ENCODE measurements at places on chromosomes 5 and 9.

DNA sequence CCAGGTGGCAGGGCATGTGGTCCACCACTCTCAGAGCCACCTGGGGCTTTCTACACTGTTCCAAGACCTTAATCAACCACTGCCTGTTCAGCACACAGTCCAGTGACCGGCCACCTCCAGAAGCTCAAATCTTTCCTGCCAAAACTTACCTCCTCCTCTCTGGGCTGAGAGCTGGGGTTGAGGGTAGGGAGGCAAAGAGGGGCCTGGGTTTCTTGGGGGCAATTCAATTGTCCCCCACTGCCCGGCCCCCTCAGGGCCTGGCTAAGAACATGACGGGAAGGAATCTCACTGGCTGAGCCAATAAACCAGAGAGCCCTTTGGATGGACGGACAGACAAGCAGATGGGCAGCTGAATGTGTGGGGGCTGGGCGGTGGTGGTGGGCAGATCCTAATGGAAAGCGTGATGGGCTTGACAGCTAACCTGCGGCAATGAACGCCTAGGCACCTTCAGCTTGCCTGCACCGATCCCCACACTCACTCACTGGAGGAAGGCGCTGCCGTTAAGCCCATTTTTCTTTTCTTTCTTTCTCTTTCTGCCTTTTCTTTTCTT, 5.4 kb downstream of the NR5A1 start:
- DNase-seq: no peak

DNA sequence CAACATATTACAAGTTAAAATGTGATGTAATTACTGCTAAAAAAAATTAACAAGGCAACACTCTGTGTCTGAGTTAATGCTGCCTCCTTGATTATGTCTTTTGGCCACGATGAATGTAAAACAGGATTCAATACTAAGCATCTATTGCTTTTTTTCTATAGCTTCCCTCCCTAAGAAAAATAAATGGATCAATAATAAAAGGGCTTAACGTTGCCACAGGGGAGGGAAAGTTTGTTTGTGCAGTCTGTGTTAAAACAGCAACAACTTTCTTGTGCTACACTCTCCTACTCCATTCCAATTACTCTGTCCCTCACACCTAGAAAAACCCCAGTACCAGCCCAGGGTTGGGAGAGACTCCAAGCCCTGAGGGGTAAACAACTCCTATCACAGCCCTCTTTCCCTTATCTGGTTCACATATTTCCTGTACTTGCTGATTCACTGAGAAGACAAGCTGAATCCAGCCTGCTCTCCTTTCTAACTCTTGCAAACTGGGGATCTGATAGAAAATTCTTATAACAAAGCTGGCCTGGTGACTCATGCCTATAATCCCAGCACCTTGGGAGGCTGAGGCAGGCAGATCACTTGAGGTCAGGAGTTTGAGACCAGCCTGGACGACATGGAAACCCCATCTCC, 44.8 kb downstream of the PTPN3 start:
- no peak for DNase-seq

DNA sequence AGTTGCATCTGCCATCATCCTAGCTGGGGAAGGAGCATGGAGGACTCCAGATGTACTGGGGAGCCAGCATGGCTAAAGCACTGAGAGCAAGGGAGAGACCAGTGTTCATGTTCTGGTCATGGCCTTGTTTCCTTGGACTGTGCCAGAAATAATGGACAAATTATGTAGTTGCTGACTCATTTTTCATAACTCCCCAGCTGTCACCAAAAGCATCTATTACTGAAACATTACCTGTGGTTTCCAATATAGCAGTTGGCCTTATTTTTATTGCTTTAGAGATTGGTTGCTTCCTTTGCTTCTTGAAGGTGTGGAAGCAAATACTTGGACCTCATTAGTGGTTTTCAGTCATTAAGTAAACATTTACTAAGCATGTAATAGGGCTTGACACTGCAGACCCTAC, 11.3 kb downstream of the RALGPS1 start:
- no peak for DNase-seq

DNA sequence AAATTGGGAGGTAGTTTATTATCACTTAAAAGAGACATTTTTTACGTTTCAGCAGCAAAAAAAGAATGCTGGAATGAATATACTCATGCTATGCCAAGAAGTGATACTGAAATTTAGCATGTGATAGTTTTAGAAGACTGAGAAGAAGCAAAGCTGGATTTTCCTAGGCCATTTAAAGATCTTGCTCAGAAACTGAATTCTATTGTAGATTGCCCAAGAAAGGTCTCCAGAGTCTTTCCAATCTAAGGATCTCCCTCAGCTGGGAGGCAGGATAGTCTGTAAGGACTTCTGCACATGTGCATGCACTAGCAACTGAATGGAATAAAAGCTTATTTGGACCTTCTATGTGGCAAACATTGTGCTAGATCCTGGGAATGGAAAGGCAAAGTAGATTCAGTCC, 334.5 kb downstream of the DTWD2 start:
- DNase-seq: no peak

GRCh38 chr5:10497554-10497953, 55.9 kb downstream of the ROPN1L start:
- no peak for DNase-seq

DNA sequence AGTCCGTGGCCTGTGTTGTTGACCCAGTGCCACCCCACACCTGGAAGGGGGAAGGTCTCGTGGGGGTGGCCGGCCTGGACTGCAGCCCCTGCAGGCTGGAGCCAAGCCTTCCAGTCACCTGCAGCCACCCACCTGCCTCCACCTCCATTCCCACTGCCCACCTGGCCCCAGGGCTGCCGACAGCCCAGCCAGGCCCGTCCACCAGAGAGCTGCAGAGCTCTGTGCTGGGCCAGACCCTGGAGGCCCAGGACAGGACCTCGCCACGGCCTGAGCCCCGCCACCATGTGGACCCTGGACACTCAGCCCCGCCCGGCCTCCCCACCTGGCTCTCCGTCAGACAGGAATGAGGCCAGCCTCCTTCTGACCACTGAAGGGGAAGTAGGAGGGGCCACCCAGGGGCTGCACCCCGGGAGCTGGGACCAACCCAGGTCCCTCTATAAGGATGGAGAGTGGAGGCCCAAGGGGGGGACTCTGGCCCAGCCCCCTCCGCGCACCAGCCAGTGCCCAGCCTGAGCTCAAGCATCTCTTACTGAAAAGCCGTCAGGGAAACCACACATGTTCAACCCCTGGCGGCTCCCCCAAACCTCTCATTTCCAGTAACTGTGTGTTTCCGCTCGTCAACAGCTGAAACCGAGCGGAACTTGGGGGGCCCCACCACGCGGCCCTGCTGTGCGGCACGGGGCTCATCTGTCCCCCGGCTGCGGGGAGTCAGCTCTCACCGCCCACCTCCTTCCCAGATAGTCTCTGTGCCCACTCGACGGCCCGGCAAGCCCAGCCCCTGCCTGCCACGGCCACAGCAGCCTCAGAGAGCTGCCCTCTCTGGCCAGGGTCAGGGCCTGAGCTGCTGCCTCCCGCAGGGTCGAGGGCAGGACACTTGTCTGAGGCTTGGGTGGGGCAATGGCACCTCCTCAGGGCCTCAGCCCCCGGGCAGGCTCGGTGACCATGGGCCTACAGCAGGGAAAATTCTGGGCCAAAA, 12.8 kb downstream of the NOTCH1 start:
- peak; percentile 62 for DNase-seq

DNA sequence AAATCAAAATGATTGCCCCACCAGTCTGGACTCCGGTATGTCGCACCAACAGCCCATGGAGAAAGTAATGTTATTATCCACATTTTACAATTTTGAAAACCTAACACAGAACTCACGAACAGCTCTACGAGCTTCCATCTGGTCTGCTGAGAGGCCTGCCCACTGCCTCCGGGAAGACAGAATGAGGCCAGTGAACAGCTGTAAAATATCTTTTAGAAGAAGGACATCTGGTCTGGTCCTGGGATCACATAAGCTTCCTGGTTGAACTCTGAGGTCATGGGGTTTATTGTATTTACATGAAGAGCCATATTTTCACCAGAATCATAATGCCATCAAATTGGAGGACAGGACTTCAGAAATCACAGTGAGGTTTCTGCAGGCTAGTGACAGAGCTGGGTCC, 89.0 kb downstream of the FRMD3 start:
- DNase-seq: no peak

- DNase-seq: no peak
These were observed 5.5 kb downstream of the TRIM32 start for GRCh38 chr9:116692616-116693015.

GRCh38 chr5:177020033-177020432, 2.5 kb upstream of the ZNF346 start:
- no peak for DNase-seq

DNA sequence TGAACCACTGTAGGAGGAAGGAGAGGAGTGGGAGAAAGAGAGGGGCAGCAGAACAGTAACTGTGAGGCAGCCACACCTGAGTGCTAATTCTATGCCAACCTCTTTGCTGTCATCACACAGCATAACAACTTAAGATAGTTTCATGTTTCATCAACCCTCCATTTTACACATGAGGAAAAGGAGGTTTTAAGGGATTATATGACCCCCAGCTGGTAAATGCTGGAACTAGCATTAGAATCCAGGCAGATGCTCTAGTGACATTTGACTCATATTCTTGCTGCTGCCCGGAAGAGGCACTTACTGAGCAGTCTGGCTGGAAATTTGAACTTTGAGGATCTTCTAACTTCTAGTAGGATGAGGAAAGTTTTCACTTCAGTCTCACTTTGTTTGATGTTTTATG, 24.1 kb upstream of the VLDLR start:
- DNase-seq: no peak

- DNase-seq: no peak
These were observed 15.0 kb downstream of the FER start for GRCh38 chr5:108762660-108763059.

DNA sequence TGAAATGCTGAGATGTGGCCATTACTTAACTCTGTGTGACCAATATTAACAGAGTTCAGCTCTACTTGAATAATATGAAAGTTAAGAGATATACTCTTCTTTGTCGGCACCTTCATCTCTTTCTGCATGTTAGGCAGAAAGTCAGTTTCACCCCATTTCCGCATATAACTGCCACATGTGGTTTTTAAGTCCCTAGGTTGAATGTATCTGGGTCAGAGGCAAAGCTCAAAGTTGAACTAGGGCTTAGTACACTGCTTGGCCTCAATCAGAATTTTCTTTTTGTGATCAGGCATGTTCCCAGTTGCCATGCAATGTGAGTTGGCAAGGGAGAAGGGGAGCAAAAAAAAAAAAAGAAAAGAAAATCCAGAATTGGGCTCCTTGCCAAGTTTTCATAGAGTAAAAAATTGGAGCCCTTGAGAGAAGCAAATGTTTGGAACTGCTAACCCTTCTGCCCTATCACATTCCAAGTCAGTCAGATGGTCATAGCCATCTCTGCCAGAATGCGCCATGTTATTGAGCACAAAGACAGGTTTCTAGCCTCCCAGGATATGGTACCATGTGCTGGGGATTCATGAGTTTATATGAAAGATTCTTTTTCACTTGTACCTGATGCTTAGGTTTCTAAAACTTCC, 251.2 kb upstream of the RORB start:
- no peak for DNase-seq

DNA sequence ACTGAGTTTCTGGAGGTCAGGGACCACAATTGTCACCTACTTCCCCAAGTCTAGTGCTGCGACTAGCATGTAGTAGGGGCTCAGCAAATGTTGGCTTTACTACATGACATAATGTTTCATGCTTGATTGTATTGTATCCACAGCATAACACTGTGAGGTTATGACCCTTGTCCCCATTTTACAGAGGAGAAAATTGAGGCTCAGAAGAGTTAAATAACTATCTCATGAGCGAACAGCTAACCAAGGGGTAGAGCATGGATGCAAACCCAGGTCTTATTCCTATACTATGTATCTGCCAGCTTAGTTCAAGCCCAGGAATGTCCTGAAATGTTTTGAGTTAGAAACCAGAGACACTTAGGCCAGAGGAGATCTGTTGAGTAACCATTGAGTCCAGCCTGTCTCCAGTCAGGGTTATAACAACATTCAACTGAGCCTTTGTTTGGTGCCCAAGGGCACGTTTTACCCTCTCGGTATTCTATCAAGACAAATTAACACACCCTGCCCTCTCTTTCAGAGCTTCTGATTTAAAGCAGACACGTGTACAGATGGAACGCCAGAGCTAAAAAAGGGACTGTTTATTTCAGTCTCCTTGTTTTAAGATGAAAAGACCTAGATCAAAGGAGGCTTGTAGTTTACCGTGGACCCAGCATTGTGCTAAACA, 16.5 kb downstream of the ANGPTL2 start:
- no peak for DNase-seq

DNA sequence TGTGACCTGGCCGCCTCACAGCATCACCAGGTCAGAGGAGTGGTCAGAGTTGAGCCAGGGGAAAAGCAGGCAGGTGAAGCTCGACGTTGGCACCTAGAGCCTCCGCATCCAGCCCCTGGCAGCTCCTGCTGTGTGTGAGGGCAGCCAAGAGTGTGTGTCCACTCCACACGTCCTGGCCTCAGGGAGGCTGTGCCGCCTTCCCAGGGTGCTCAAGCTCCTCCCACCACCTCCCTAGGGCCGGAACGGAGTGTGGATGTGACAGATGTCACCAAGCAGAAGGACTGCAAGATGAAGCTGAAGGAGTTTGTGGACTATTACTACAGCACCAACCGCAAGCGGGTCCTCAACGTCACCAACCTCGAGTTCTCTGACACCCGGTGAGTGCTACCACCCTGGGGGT, 72.5 kb downstream of the PHF2 start:
- DNase-seq: no peak
